ENCODE measurements at places on chromosomes 1 and 21.

DNA sequence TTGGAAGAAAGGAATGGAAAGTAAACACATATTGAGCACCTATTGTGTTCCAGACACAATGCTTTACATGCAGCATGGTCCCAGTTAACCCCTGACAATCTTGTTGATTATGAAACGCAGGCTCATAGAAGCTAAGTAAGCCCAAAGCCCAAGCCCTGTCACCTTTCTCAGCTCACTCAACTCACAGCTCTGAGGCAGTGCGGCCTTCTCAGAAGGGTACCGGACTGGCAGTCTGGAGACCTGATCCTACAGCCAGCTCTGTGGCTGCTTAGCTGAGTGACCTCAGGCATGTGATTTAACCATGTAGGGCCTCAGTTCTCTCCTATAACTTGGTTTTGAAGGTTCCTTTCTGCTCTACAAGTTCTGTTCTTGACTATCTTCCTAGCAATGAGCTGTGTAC lies 464 bp upstream of the RNASEL start:
- no peak for DNase-seq

DNA sequence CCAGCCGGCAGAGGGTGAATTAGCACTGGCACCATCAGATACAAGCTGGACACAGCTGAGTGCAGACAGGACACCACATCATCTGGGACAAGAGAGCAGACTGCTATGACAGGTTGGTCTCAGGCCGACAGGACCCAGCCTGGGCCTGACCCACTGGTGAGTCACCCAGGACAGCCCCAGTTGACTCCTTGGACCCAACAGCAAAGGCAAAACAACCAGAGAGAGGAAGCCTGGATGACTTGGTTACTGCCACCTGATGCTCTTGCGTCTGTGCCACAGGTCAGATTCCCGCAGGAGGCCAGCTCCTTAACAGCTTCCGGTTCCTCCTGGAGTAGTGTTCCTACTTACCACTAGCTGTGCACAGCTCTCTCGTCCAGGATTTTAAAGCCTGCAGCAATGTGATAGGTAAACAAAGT lies 18.5 kb downstream of the CCN1 start:
- DNase-seq = no peak

GRCh38 chr1:145960468-145961108 lies 2.8 kb upstream of the LIX1L start:
- DNase-seq = peak; percentile 60

- no peak for DNase-seq
Measured at GRCh38 chr1:225554216-225554812, 98.6 kb downstream of the ENAH start.

DNA sequence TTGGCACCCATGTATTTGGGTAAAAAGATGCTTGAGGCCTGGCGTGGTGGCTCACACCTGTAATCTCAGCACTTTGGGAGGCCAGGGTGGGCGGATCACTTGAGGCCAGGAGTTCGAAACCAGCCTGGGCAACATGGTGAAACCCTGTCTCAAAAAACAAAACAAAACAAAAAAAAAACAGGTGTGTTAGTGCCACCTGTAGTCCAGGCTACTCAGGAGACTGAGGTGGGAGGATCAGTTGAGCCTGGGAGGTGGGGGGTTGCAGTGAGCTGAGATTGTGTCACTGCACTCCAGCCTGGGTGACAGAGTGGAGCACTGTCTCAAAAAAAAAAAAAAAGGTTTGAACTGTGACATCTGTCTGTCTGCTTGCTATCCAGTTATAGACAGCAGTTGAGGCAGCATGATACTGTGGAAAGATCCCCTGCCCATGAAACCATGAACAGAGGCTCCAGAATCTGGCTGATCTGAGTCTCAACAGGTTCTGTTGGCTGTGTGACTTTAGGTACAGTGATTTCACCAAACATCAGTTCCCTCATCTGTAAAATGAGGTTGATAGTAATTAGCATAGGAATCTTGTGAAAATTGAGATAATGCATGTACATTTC lies 5.7 kb downstream of the DYRK1A start:
- no peak for DNase-seq

DNA sequence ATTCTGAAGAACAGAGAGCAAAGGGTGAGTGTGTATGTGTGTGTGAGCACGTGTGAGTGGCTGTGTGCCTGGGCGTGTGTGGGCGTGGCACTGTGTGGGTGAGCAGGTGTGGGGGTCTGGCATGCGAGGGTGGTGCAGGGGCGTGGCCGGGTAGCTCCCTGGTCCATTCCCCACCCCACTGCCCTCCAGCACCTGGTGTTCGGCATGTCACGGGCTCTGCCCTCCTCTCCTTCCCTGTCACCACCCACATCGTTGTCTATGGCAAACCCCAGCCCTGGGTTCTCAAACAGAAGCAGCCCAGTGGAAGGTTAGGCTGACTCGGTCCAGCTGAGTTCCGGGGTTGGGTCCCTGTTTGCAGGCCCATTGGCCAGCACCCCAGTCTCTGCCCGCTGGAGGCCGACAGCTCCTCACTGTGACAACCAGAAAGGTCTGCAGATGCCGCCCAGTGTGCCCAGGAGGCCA lies 39.8 kb downstream of the UBE2G2 start:
- DNase-seq = no peak

DNA sequence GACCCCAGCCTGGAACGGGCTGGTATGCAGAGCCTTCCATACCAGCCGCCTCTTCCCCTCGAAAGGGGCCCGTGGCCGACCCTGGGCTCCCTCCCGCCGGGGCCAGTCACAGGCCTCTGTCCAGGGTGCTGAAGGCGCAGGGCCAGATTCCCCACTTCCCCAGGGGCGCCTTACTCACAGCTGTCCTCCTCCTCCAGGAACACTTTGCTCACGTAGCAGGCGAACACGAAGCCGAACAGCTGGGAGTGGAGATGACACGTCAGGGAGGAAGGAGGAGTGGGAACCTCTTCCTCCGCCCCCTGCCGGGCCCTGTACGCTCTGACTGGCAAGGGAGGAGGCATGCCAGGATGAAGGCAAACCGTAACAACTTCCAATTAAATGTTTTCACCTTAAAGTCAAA lies 57.3 kb downstream of the NKAIN1 start:
- peak; percentile 59 for DNase-seq

GRCh38 chr1:176199707-176200106 lies 7.4 kb downstream of the COP1 start:
- no peak for DNase-seq

GRCh38 chr1:167161242-167161641 lies 59.4 kb upstream of the POU2F1 start:
- DNase-seq = no peak

GRCh38 chr21:27693376-27693775 lies 726.5 kb upstream of the ADAMTS5 start:
- no peak for DNase-seq

- DNase-seq = no peak
Measured at GRCh38 chr1:110058591-110058990, 11.9 kb downstream of the ALX3 start.

DNA sequence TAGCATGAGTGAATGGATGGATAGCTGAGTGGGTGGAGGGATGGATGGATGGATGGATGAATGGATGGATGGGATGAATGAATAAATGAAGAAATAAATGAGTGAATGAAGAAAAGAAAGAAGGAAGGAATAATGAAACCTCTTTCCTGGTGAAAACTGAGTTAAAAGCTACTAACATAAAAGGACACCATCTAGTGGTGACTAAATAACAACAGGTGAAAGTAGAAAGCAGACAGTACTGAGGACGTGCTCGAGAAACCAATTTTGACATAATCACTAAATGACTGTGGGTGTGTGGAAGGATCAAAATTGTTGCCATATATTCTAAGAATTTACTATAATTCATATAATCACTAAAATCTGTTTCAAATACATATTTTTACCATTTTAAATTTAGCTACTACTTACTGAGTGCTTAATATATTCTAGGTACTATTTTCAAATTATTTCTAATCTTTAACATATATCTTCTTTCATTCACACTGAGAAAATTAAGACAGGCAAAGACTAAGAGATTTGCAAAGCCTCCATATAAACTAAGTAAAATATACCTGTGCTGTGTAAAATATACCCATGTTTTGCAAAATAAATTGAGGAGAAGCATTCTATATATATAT lies 522.9 kb downstream of the LRRIQ3 start:
- DNase-seq = no peak

GRCh38 chr1:1237874-1238701 lies 6.1 kb downstream of the B3GALT6 start:
- DNase-seq = no peak

Data from anterior cingulate cortex (tissue), 58 donors.